Right hindlimb (tissue), 1 donor: ENCODE measurements at places on chromosomes 4 and X.

GRCh38 chr4:36237366-36238313 is 6.7 kb downstream of the ARAP2 start:
- DNase-seq = no peak

GRCh38 chrX:140431521-140431920 is 73.3 kb downstream of the SOX3 start:
- DNase-seq = no peak

GRCh38 chrX:53449632-53450031 is 15.5 kb upstream of the HSD17B10 start:
- DNase-seq = no peak

- no peak for DNase-seq
These were observed 308.1 kb downstream of the SLC7A11 start for GRCh38 chr4:137934046-137934445.

GRCh38 chrX:129678614-129679195 is 23.9 kb upstream of the APLN start:
- no peak for DNase-seq

DNA sequence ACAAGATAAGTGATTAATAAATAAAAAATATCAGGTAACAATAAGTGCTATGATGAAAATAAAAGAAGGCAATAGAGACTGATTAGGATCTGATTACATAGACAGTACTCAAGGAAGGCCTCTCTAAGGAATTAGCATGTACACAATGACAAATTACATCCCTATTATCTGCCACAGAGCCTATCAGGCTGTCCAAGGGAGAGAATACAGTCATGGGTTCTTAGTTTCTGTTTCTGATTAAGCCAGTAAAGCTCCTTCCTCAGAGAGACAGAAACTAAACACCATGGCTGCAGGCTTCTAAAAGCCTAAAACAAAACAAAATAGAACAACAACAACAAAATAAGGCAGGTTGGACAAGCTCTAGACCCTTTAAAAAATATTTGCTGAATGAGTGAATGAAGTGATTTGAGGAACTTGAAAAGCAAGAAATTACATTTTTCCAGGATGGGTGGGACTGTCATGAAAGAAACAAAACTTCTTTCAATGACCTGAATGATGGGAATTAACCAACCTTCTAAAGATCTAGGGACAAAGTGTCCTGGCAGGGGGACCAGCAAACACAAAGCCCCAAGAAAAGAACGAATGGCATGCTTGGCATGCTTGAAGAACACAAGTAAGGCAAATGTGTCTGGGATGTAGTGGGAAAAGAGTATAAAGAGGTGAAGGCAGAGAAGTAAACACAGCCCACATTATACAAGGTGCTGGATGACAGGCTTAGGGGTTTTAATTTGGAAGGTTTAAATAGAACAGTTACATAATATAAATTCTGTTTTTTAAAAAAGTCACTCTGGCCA is 44.1 kb downstream of the NAA11 start:
- no peak for DNase-seq

DNA sequence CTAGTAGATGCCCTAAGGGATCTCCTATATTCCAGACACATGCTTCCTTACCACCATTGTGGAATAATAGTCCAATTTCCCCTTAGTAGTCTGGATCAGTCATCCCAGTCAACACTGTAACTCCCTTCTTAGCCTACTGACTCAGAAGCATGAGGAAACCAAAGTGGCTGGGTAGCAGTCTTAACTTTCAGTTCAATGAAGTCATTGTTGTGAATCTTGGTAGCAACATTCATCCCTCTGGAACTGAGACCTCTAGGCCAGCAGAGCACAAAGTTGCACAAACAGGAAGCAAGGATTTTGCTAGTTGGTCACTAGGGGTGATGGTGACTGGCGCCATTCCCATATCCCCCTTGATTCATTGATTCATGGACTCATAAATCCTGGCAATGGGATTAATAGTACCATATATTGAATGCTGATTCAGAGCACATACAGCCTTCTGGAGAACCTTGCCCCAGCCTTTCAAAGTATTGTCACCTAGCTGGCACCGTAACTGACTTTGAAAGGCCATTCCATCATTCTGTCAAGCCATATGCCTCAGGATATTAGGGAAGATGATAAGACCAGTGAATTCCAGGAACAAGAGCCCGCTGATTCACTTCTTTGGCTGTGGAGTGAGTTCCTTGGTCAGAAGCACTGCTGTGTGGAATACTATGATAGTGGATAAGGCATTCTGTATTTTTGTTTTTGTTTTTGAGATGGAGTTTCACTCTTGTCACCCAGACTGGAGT is 19.7 kb upstream of the GPAT3 start:
- no peak for DNase-seq

DNA sequence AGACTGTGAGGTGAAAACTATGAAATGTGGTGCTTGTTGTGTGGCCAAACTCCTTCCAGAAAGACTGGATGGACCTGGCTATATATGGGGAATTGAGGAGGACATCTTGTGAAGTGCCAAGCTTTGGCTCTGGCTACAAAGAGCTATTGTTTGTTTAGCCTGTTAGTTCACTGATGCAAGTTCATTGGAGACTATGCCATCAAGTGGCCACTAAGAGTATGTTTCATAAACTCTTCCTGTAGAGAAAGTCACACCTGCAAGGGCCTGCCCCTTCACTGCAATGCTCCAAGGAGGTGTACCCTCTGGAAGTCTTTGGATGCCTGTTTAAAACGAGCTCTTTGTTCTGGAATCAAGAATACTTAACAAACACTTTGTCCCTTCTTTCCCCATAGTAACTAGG is 382.0 kb downstream of the GABRG1 start:
- DNase-seq = no peak

- no peak for DNase-seq
These were observed 20.0 kb upstream of the TMEM128 start for GRCh38 chr4:4267981-4268380.

DNA sequence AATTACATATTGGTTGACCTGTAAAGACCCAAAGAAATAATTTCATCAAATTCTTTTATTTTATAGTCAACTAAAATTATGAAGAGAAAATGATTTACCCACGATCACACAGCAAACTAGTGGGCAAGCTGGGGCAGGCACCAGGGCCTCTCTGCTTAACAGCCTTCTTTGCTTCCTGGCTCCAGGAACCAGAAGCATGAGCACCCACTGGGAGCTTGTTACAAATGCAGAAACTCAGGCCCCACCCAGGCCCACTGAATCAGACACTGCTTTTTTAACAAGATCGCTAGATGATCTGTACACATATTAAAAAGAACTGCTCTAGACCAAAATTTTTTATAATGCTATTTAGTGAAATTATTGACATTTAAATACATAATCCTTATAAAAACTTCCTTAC is 95.0 kb downstream of the GEMIN8 start:
- DNase-seq = no peak

- DNase-seq = no peak
These were observed 143.2 kb downstream of the CPE start for GRCh38 chr4:165522050-165522449.

DNA sequence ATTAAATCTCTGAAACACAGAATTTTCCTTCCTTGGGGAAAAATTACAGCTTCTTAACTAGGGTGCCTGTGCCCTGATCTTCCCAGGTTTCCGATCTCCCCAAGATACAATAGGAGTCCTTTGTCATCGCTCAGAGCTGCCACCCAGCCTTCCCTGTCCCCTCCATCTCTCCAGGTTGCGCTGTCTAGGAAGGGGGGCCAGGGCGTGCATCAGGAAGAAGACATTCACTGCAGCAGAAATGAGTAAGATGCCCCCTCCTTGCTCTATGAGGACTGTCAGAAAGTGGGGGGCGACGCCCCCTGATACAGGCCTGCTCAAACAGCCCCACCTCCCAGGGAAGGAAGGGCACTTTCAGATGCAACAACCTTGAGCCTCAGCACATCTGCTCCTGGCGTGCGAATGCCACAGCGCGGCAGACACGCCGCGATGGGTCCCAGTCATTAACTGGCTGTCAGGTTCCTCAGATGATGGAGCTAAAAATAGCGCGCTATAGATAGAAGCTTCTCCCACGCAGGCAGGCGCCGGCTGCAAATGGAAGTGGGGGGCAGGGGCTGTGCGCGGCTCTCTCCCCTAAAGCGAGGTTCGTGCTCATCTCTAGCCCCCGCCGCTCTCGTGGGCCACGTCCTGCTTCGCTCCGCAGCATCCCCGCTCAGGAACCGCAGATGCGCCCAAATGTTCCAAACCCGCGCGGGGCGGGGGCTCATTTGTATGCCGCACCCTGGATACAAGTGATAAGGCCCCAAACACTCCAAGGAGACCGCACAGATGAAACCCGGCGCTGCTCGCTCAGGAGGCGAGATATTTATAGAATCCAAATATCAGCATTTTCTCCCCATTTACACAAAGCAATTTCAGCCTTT is 57.6 kb upstream of the LGI2 start:
- DNase-seq = no peak

- DNase-seq = no peak
These were observed 61.9 kb upstream of the DAPP1 start for GRCh38 chr4:99754756-99755155.

- no peak for DNase-seq
These were observed 146.3 kb upstream of the ATP6AP2 start for GRCh38 chrX:40434443-40434842.

DNA sequence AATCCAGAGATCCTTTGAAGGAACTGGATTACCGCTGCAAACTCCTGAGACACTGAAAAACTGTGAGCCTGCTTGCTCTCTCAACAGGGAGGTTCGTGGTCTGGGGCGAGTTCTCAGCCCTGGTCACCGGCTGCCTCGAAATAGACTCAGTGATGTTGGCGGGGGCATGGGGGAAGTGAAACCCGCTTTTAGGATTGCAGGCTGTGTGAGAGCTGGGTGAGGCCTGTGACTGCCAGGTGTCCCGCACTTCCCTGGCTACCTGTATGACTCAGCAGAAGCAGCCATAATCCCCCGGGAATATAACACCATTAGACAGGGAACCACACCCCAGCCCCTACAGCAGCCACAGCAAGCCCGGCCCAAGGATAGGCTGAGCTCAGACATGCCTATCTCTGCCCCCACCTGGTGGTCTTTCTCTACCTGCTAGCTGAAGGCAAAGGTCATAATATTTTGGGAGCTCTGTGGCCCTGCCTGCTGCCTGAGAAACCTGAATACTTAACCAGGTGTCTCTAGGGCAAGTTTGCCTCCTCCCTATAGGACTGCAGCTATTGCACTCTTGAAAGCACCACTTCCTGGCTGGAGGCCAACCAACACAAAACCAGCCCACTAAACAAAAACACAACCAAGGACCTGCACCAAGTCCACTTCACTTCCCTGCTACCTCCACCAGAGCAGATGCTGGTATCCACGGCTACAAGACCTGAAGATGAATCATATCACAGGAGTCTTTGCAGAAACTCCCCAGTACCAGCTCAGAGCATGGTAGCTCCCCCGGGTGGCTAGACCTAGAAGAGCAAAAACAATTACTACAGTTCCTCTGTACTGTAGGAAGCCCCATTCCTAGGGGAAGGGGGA is 202.0 kb downstream of the RRAGB start:
- no peak for DNase-seq

DNA sequence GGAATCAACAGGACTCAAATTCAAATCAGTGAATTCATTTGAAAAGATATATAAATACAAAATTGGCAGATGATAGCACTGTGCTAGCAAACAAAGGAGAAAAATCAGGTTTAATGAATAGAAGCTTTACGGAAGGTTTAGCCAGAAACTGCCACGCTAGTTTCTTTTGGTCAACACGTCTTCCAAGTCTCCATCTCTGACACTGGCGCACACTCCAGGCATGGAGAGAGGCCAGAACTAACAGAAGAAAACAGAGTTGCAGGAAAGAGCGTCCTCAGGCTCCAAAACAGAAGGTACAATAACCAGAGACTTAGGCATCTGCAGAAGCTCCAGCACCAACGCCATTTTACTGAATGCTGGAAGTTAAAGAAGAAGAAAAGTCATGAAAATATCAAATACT is 497.3 kb upstream of the FRG1 start:
- peak; percentile 37 for DNase-seq

DNA sequence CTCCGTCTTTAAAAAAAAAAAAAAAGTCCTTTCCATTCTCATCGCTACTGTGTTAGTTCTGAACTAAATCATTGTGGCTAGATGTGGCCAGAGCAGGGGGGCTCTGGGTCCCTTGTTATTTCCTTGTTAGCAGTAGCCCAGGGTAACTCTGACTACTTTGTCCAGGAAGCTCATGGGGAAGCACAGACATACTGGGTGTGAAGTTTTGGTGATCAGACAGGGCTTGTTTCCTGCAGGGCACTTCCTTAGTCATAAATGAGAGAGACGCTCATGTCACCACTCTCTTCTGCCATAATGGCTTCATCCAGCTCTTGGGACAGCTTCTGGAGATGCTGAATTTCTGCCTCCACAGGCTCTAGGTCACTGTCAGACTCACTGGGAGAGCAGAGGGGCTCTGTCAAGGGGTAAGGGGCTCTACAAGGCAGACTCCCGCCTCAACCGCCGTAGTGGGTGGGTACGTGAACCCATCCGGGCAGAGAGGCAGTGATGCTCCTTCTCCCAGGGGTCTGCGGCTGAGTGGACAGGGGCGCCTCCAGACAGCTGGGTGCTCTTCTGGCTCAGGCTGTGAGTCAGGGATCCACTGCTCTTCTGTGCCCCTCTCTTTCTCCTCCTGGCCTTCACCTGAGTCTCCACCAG is 12.9 kb downstream of the STIM2 start:
- DNase-seq = no peak

DNA sequence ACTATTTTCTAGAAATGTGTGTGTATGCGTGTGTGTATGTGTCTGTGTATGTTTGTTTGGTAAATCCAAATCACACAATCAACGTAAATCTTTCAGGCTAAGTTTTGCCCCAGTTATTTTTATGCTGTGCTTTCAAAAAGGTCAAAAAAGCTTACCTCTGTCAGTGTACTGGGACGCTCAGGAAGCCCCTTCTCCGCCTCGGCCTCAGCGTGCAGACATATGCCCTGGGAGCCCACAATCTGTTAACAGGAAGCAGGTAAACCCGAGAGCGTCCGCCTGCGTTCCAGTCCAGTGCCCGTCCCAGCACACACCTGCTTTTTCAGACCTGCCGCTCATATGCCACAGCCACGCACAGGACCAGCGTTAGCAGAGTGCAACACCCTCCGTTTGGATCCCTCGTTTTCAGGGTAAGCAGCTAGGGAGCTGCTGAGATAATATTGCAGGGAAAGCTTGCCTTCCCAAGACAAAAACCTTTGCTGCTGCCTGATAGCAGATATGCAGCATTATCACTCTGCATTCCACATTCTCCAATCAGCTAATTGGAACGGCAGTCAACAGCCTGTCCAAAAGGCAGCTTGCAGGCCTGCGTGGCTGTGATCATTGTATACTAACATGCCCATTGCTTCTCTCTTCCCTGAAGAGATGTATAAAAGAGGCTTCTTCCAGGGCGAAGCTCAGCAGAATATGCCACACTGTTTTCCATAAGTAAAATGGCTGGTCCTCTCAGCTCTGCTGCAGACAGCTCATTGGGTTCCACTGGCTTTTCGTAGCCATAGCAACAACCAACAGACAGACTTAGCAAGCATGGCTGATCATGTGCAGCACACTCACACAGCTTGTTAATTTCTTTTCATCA is at the start of gene SORBS2:
Gene SORBS2, minus strand, starts transcription at position 686 of the 856 bp plus-strand sequence. CDS start 121,623 bp downstream, outside the sequence.
- no peak for DNase-seq

- DNase-seq = no peak
These were observed 40.0 kb downstream of the RIPPLY1 start for GRCh38 chrX:106862972-106863688.

- no peak for DNase-seq
These were observed 727.8 kb upstream of the LCORL start for GRCh38 chr4:18749391-18749790.

GRCh38 chr4:144686921-144687320 is 41.0 kb downstream of the HHIP start:
- DNase-seq = no peak
